ENCODE measurements at places on chromosomes 12 and 14.

DNA sequence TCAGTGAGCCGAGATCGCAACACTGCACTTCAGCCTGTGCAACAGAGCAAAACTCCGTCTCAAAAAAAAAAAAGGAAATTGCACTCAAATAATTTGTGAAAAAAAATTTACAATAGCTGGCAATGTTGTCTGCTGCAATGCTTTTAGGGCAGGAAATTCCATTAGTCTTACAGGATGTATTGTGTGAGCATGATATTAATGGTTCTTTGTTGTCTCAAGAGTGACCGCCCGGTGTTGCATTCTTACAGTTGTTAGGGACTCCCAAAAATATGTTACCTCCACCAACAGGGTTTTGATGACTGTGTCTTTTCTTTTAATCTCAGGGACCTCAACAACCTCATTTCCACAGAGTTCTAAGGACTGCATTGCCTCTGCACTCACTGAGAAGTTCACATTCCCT lies 44.8 kb downstream of the PZP start:
- DNase-seq = no peak

DNA sequence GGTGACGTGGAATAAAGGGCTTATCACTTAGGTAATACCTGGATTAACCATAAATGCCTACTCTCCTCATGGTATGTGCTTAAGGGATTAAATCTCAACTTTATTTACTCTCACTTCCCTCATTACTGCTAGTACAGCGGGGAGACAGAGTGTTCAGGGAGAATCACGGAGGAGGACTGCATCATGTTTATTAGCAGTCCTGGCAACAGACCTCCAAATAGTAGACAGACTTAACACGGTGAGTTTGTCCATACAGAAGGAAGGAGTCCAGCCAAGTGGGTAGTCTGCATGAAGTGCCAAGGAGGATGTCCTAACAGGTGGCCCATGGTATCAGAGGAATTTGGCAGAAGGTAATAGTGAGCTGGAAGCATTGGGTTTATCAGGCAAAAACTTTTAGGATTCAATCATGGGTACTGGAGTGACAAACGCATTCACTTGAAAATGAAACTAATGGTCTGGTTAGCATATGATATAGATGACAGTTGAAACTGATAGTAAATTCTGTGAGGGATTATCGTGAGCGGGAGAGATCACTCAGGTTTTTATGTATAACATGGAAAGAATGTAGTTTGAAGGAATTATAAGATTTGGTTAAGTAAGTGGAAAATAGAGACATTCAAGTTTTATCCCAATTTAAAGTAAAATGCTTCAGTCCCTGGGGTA lies 471.8 kb downstream of the TMEM117 start:
- no peak for DNase-seq

GRCh38 chr12:21073822-21074460 lies 57.1 kb upstream of the SLCO1B1 start:
- DNase-seq = no peak

GRCh38 chr14:92663049-92663448 lies 85.4 kb downstream of the LGMN start:
- DNase-seq = no peak

DNA sequence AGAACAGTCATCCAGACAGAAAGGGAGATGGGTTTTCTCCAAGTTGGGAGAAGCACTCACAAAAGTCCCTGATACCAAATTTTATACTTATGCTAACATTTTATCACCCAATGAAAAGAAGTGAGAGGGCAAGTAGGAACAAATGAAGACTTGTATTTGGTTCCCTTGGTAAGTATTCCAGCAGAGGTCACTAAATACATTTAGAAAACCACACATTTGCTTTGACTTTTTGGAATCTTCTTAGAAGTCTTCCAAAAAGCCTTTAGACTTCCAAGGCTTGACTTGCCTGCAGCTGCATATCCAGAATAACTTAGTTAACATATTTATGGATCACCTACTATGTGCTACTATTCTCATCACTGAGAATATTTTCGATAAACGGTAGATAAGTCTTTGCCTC lies 3.1 kb upstream of the GYS2 start:
- no peak for DNase-seq

DNA sequence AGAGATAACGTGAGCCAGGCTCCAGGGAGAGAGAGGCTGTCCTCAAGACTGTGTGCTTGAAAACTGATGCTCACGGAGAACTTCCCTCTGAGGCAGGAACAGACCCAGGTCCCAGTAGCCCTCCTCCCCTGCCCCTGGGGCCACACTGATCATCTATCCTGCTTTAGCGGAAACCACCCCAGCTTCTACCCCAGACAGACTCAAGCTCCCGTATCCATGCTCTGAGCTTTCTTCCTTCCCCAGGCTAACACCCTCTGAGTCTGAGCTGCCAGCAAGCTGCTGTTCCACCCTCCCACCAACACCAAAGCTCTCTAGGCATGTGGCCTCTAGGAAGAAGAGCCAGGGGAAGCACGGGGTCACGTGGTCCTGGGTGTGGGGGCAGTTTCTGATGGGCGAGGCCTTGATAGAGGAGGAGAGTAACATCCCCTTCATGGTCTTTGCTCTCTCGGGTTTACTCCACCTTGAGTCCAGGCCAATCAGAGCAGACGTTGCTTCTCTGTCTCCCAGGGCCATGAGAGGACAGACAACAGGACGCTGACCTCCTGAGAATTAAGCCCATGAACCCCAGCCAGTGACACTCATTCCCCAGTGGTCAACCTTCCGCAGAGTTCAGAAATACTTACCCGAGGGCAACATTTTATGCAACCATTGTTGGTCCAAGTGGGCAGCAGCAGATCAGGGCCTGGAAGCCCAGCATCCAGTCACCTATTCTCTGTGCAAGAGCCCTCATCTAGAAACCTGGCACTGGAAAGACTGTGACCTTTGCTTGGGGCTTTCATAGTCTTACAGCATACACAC lies 1.4 kb downstream of the PCK2 start:
- peak; percentile 75 for DNase-seq

DNA sequence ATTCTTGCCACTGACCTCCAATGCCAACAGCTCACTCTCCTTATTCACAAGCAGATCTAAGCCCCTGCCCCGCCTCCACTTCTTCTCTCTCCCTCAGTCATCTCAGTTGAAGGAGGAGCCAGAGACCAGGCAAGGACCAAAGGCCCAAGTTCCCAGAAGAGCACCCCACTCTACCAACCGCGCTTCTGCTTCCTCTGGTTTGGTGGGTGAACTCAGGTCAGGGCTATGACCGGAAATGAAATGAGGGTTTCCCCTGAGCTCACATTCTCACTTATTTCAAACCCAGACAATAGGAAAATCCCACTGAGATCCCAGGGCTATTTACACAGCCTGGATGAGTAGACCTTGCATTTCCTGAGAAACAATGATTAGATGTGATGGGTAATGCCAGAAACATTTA lies 9.9 kb downstream of the DPF3 start:
- no peak for DNase-seq

- no peak for DNase-seq
Observed at GRCh38 chr12:54700301-54700700, 52.1 kb upstream of the DCD start.

DNA sequence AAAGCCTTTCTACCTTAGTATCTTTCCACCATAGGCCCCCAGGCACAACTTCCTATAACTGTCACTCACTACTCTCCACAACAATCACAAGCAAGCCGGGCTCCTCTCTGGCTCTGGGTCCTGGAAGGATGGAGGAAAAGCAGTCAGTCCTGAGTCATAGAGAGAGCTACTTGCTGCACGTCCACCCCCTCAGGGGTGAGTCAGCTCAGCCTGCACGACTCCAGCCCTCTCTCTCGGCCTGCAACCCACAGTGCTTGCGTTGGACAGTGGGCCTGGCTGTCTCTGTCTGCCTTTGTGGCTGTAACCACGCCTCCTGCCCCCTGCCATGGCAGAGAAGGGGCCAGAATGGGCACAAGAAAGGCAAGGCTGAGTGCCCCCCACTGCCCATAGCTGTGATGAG lies 154.1 kb upstream of the FKBP4 start:
- DNase-seq = no peak

DNA sequence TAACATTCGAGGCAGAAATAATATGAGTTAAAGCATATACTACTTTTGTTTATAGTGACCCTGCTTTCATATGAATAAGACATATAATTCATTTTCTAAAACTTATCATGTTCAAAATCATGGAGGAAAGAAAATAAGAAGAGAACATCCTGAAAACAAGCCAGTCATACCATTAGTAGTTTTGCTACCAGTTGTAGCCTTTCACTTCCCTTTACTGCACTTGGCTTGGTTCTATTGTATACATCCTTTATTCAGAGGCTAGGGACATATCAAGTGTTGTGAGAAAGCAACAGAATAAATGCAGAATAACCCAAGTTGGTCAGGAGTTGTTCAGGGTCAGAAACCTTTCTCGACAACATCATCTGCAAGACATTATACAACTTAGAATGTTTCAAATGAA lies 598.7 kb downstream of the SOX5 start:
- no peak for DNase-seq

DNA sequence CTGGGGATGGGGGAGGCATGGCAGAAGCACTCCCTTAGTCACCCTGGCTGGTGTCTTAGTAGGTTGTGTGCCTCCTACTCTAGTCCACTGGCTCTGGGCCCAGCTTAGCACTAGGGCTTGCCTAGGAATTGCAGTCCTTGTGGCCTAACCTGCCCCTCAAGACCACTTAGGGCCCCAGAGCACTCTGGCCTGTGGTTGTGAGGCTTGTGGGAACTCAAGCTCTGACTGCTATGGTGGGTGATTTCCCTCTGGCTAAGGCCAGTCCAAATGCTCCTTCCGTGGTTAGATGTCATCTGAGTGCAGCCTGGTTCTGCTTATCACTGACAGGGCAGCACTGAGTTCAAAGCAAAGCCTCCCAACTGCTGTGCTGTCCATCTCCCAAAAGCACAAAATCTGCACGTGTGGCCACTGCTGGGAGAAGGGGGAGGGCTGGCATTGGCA lies 20.2 kb downstream of the FGD4 start:
- no peak for DNase-seq

All from B cell (primary cell).